Pericardium fibroblast (primary cell): ENCODE measurements at places on chromosomes 3 and 15. TPM values are rescaled to one million over a fixed set of nuclear protein-coding genes. Genes with fewer than 3 reads are reported as not detected.

Gene DET1
- 7.5 and 7.7 TPM in 2 replicates for total RNA-seq

Gene PLA2G4B
- 0.47 and 3.4 TPM in 2 replicates for total RNA-seq

Gene MRAS
- 16.9 and 30.6 TPM in 2 replicates for total RNA-seq

Gene TUSC7
- not detected in 2 replicates for total RNA-seq

Gene FOXL2NB
- total RNA-seq = not detected in 2 replicates

Gene TUSC2
- 14.5 and 30.7 TPM in 2 replicates for total RNA-seq

Gene GASK1A
- total RNA-seq = 0.47 and 2.3 TPM in 2 replicates

Gene GNL3
- 68.4 and 70.4 TPM in 2 replicates for total RNA-seq

Gene SPATA12
- total RNA-seq = not detected in 2 replicates

Gene DLL4
- 0.26 TPM in 1 of 2 replicates, not detected in the other for total RNA-seq

Gene CYP8B1
- total RNA-seq = not detected in 2 replicates

Gene RYR3
- not detected in 2 replicates for total RNA-seq

Gene ALAS1
- total RNA-seq = 24.8 and 26.4 TPM in 2 replicates

Gene OR5K1
- total RNA-seq = not detected in 2 replicates

Gene IQCF2
- total RNA-seq = not detected in 2 replicates

Gene IMPG2
- under 0.01 and 0.17 TPM in 2 replicates for total RNA-seq

Gene LRRC31
- total RNA-seq = not detected in 2 replicates
